ENCODE measurements at places on chromosomes 7 and 10. TPM values are rescaled to one million over a fixed set of nuclear protein-coding genes. Genes with fewer than 3 reads are reported as not detected.

GRCh38 chr7:122677149-122677548 lies 21.8 kb downstream of the RNF133 start:
- no peak for DNase-seq

DNA sequence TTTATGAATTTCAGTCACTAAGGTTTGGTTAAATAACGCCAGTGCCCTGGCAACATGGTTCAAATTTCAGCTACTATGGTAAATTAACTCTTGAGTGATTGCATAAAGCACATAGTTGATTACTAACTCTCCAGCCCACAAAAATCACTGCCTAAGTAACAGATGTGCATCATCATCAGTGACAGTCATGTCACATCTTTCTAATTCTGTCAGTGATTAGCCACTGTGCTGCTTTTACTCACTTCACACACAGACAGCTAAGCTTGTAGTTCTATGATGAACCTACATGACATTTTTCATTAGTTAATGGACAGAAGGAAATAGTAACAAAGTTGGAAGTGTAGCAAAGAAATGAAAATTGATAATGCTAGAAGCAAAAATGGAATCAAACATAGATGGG lies 108.9 kb downstream of the DNAH11 start:
- DNase-seq: no peak

- no peak for DNase-seq
These were observed 312.2 kb upstream of the ADARB2 start for GRCh38 chr10:2049560-2049959.

DNA sequence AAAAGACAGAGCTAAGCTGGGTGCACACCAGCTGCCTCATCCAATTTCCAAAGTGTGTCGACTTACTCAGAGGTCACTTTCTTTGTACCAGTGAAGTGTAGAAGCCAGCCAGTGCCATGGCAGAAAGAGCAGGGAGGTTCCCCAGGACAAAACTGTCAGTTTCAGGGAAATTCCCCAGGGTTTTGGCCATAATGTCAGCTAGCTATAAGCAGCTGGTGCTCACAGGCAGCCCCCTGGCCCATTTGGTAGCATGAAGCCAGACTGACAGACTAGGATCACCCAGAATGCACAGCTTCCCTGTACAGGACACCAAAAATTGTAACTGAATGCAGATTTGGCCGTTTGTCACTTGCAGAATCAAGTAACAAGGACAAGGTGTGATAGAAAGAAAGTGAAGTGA lies 28.6 kb downstream of the MRPL32 start:
- no peak for DNase-seq

DNA sequence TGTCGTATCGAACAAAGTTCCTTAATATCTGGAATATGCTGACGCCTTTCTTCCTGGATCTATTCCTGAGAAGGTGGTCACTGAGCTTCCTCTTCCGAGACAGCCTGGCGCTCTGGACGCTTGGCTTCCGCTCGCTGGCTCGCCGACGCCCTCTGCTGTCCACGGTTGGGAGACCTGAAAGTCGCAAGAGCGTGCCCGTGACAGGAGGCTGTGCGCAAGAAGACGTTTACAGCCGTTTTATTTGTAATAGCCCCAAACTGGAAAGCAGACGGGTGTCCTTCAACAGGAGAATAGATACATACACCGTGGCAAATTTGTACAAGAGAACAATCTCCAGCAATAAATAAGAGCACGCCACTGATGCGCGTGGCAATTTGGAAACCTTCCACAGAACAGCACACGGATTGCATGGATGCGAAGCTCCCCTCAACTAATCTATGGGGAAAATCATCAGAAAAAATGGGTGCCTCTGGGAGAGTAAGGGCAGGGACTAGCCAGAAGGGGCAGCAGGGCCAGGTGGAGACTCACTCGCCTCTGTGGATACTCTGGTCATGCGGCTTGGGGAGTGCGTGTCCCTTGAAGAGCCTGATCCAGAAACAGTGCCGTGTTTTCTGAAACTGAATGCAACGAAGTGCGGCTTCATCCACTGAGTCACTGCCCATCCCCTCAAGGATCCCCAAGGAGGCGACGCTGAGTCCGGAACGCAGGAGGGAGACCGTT lies 41.5 kb upstream of the BNIP3 start:
- peak; percentile 93 for DNase-seq

- no peak for DNase-seq
These were observed 92.0 kb downstream of the ARHGAP22 start for GRCh38 chr10:48512861-48513260.

- no peak for DNase-seq
These were observed 33.7 kb downstream of the CYP2C8 start for GRCh38 chr10:95035332-95036295.

GRCh38 chr10:120897343-120897742 lies 46.2 kb downstream of the WDR11 start:
- no peak for DNase-seq

DNA sequence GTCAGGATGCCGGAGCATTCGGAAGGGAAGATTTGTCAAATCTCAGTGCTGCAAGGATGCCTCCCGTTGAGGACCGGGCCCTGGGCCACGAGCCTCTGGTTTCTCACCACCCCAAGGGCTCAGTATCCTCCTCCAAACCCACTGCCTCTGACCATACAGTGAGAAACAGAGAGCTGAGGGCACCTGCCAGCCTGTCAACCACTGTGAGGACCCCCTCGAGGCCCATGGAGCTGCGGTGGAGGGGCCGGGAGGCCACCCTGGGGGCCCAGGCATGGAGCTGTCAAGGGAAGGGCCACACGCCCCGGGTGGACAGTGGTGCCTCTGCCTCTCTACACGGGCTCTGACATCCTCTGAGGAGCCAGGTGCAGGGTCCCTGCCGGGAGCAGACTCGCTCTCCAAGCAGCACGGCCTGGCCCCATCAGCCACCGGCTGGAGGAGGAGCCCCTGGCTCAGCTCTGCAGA lies 248.0 kb upstream of the TCERG1L start:
- peak; percentile 61 for DNase-seq

Gene PDAP1
- total RNA-seq: 76.4 TPM

Gene PLA2G12B
- total RNA-seq: 1.2 TPM

Gene SPAM1
- total RNA-seq: not detected

Gene SUN3
- total RNA-seq: not detected

Gene IL2RA
- total RNA-seq: 4.3 TPM

Measured in upper lobe of right lung (tissue), 1 donor.